ELF-1 (cell line): ENCODE measurements at places on chromosomes 16 and 17.

DNA sequence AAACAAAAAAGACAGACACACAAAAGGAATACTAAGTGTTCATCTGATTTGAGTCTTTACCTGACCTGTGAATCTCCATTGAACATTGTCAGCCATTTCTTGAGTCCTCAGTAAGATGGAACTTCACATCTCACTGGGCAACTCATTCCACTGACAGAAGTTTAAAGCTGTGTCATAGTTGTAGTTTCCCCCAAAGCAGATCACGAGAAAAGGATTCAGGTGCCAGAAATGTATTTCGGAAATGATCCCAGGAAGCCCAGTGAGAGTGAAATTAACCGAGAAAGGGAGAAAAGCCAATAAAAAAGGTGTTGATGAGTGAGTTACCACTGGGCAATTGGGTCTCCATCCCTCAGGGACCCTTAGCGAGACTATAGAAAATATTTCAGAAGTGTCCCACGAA lies 6.5 kb downstream of the CHD9 start:
- DNase-seq, result no peak

- DNase-seq, result no peak
Measured at GRCh38 chr16:23058576-23058975, 90.7 kb downstream of the USP31 start.

- peak; percentile 89 for DNase-seq
Measured at GRCh38 chr17:7560172-7561027, 1.3 kb upstream of the SENP3 start.

GRCh38 chr17:55436224-55437158 lies 14.9 kb upstream of the MMD start:
- DNase-seq, result no peak

GRCh38 chr17:5719976-5720375 lies 135.7 kb upstream of the NLRP1 start:
- DNase-seq, result no peak
